Stimulated activated memory B cell treated with anti-CD40 and anti-IgM and Interleukin-4, amounts not matched to agents 10 μg/mL and 1 μg/mL and 100 μg/mL, for 72 hours (primary cell): ENCODE measurements at places on chromosomes 7 and 10.

DNA sequence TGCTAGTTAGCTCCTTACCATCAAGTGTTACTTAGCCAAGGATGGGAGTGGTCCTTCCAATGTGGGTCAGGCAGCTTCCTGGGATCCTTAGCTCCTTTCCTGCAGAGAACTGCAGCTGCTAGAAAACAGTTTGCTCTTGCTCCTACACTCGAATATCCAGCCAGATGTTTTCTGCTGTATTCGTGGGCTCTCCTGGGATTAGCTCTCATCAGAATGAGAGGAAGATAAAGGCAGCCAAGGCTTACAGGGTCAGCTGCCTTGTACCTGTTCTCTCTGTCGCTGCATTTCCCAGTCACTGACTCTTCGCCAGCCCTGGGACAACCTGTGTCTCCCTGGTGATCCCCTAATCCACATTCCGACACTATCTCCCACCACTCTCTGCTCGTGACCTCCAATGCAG is 29.0 kb downstream of the NEUROD6 start:
- ATAC-seq, result no peak
- no peak overlapping the region for H3K4me3 ChIP-seq
- H3K27ac ChIP-seq, result no peak overlapping the region

GRCh38 chr10:79244841-79245504 is 102.3 kb upstream of the PPIF start:
- peak overlapping the region; percentile 79 for H3K4me3 ChIP-seq
- H3K36me3 ChIP-seq, result peaks cover 29% of the 10 kb centered on the region
- peaks cover 81% of the 10 kb centered on the region for H3K4me1 ChIP-seq
- H3K27me3 ChIP-seq, result no peaks in the 10 kb centered on the region
- peak overlapping the region; percentile 97 for H3K27ac ChIP-seq

- H3K27ac ChIP-seq, result peak overlapping the region; percentile 97
- H3K4me3 ChIP-seq, result peak overlapping the region; percentile 91
- H3K4me1 ChIP-seq, result peaks cover 35% of the 10 kb centered on the region
- H3K27me3 ChIP-seq, result no peaks in the 10 kb centered on the region
Measured at GRCh38 chr7:92590711-92591310, 621 bp upstream of the FAM133B start.

GRCh38 chr7:54831644-54832095 is 72.7 kb upstream of the SEC61G start:
- no peaks in the 10 kb centered on the region for H3K4me1 ChIP-seq
- H3K27me3 ChIP-seq, result no peaks in the 10 kb centered on the region
- H3K27ac ChIP-seq, result no peak overlapping the region
- ATAC-seq, result no peak
- no peak overlapping the region for H3K4me3 ChIP-seq

- no peak overlapping the region for H3K4me3 ChIP-seq
- ATAC-seq, result no peak
- no peak overlapping the region for H3K27ac ChIP-seq
- H3K36me3 ChIP-seq, result no peaks in the 10 kb centered on the region
Measured at GRCh38 chr10:97635577-97635976, 2.3 kb upstream of the MORN4 start.

DNA sequence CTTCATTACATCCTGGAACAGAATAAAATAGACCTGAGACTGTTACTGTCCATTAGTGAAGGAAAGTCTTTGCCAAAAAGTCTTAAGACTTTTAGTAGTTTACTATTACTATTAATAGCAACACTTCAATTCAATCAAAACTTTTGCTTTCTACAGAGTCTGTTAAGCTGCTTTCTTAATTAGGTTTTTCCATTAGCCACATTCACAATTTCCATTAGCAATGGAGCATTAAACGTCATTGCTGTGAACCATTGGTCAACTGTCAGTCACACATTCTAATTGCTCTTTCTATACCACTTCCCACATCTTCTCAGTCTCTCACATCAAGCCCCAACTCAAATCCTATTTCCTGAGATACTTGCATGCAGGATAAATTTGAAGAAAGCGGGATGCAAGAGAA is 736.6 kb upstream of the SORCS1 start:
- H3K4me1 ChIP-seq, result no peaks in the 10 kb centered on the region
- no peaks in the 10 kb centered on the region for H3K36me3 ChIP-seq

- no peaks in the 10 kb centered on the region for H3K4me1 ChIP-seq
- no peak overlapping the region for H3K4me3 ChIP-seq
- no peaks in the 10 kb centered on the region for H3K27me3 ChIP-seq
- no peak overlapping the region for H3K27ac ChIP-seq
- ATAC-seq, result no peak
Measured at GRCh38 chr10:34575882-34576281, 239.2 kb downstream of the PARD3 start.

- no peak overlapping the region for H3K27ac ChIP-seq
- H3K4me1 ChIP-seq, result no peaks in the 10 kb centered on the region
- ATAC-seq, result no peak
- peaks cover 12% of the 10 kb centered on the region for H3K27me3 ChIP-seq
Measured at GRCh38 chr10:43699516-43699915, 50.8 kb upstream of the ZNF32 start.

DNA sequence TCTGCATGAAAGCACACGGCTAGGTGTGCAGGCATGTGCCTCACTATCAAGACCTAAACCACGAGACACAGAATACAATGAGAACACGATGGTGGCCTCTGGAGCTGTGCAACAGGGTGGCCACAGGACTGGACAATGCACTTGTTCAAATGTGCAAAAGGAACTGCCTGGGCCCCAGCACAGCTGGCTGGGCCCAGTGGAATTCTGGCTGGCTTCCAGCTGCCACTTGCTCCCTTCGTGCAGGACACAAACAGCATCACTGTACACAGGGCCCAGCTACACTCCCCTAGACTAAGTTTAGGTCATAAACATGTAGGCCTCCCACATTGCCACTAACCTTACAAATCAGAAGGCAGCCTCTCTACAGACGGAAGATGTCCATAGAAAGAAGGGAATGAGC is 23.4 kb downstream of the DOCK4 start:
- H3K27ac ChIP-seq, result no peak overlapping the region
- H3K4me1 ChIP-seq, result no peaks in the 10 kb centered on the region
- H3K27me3 ChIP-seq, result no peaks in the 10 kb centered on the region

DNA sequence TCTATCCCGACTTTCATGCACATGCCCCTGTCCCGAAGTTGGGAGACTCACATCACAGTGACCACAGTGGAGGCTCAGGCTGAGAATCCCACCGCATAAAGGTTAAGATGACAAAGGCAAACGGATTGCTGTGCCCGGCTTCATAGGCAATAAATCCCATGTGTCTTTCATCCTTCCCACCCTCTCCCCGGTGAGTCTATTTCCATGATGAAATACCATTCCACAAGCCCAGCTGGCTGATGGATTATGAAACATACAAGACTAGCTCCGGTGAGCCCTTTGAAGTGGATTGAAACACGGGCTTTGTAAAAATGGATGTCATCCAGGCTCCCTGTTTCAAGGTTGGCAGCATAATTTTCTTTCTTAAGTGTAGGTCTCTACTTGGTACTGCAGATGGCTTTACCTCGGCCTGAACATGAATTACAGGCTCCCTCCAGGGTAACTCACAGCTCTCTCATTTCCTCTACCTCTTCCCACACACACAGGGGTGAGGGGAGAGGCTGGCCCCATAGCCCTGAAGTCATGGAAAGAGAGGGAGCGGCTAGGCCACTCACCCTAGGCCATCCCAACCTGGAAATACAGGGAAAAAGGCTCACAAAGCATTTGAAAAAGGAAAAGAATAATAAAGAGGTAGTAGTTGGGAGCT is 92.0 kb upstream of the CALN1 start:
- ATAC-seq, result no peak
- no peaks in the 10 kb centered on the region for H3K27me3 ChIP-seq
- no peaks in the 10 kb centered on the region for H3K36me3 ChIP-seq
- H3K4me3 ChIP-seq, result no peak overlapping the region
- H3K4me1 ChIP-seq, result no peaks in the 10 kb centered on the region

- peaks cover 69% of the 10 kb centered on the region for H3K4me1 ChIP-seq
- no peaks in the 10 kb centered on the region for H3K27me3 ChIP-seq
- peak overlapping the region; percentile 84 for H3K27ac ChIP-seq
- peaks cover 25% of the 10 kb centered on the region for H3K36me3 ChIP-seq
Measured at GRCh38 chr10:32318476-32318896, 28.5 kb downstream of the EPC1 start.

GRCh38 chr10:124299696-124300095 is 119.0 kb downstream of the OAT start:
- H3K27ac ChIP-seq, result no peak overlapping the region
- ATAC-seq, result no peak
- no peaks in the 10 kb centered on the region for H3K4me1 ChIP-seq
- no peak overlapping the region for H3K4me3 ChIP-seq
- no peaks in the 10 kb centered on the region for H3K27me3 ChIP-seq

DNA sequence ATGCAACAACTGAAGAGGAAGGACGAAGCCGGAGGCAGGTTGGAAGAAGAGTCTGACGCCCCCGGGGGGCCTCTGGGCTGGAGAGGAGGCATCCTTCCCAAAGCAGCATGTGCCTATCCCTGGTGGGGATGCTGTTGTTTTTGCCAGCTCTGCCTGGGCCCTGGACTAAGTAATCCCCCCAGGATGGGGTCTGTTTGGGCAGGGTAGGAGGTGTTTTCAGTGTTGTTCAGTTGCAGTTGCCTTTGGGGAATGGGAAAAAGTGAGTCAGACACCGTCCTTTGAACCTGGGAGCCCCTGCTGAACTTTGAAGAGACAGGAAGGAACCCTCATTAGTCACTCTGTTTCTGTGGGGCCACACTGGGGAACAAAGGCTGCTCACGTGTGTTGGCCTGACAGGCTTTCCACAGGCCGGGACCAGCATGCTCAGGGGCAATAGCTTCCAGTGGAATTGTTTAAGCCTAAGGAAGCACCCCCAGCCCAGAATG is 35.2 kb upstream of the GDF10 start:
- no peaks in the 10 kb centered on the region for H3K27me3 ChIP-seq
- H3K36me3 ChIP-seq, result no peaks in the 10 kb centered on the region
- peaks cover 24% of the 10 kb centered on the region for H3K4me1 ChIP-seq
- ATAC-seq, result no peak
- H3K27ac ChIP-seq, result no peak overlapping the region

GRCh38 chr7:18866359-18867036 is 250.9 kb downstream of the TWIST1 start:
- H3K27ac ChIP-seq, result peak overlapping the region; percentile 68
- ATAC-seq, result peak; percentile 85
- peaks cover 11% of the 10 kb centered on the region for H3K36me3 ChIP-seq
- no peaks in the 10 kb centered on the region for H3K27me3 ChIP-seq
- H3K4me1 ChIP-seq, result peaks cover 11% of the 10 kb centered on the region

GRCh38 chr10:52486840-52487611 is 172.9 kb downstream of the DKK1 start:
- no peak for ATAC-seq
- H3K4me3 ChIP-seq, result no peak overlapping the region
- H3K36me3 ChIP-seq, result no peaks in the 10 kb centered on the region
- H3K27ac ChIP-seq, result no peak overlapping the region
- no peaks in the 10 kb centered on the region for H3K27me3 ChIP-seq

DNA sequence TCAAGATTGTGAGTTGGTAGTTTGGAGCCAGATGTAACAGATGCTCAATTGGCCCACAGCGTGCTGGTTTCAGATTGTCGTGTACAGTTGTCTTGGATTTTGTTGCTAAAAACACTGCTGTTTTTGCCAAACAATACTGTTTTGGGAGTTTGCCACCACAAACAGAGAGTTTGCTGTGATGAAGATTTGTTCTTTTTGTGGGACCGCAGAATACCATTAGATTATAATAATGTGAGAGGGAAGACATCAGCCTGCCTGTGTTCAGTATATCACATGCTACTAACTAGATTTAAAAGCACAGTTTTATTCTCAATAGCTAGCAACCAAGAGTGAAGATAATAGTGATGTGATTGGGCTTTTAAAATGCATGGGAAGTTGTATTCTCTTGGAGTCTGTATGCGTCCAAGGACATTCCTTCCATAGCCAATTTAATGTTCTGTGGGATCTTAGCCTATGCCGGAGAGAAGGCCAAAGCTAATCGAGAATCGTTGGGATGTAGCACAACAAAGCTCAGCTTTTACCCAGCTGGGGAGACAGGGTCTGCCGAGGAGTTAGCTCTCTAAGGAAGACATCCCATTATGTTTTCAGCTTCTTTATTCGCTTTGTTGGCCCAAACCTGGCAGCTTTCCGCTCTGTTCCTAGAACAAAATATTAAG is 18.7 kb upstream of the ITGA8 start:
- no peak overlapping the region for H3K4me3 ChIP-seq
- ATAC-seq, result no peak
- peaks cover 19% of the 10 kb centered on the region for H3K27me3 ChIP-seq
- H3K4me1 ChIP-seq, result no peaks in the 10 kb centered on the region
- no peak overlapping the region for H3K27ac ChIP-seq
- no peaks in the 10 kb centered on the region for H3K36me3 ChIP-seq

- peaks cover 6% of the 10 kb centered on the region for H3K36me3 ChIP-seq
- ATAC-seq, result no peak
- peak overlapping the region; percentile 55 for H3K27ac ChIP-seq
- no peaks in the 10 kb centered on the region for H3K27me3 ChIP-seq
Measured at GRCh38 chr10:119538632-119539358, 3.7 kb downstream of the RGS10 start.

DNA sequence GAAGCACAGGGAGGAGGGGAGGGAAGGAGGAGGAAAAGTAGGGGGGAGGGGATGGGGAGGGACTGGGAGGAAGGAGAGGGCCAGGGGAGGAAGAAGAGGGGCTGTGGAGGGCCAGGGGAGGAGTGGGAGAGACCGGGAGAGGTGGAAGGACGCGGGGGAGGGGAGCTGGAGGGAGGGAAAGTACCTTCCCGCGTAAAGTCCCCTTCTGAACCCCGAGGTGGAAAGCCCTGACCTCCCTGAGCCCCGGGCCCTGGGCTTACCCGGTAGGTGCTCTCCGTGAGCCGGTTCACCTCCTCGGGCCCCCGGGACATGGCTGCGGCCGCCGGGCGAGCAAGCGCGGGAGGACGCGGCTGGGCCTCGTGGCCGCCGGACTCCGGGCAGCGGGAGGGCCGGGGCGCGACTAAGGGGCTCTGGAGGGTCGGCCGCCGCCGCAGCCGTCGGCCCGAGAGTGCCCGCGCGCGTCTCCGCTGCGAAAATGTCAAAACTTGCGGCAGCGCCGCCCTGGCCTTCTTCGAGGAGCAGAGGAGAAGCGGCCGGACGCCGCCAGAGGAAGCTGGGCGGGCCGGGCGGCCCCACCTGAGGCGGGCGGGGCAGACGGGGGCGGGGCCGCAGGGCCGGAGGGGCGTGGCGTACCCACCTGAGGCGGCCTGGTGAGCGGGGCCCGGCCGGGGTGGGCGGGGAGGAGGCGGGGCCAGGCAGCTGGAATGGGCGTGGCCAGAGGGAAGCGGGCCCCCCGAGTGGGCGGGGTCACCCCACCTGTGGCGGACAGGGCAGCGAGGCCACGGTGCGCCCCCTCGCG is at the start of gene BAIAP2L1:
Gene BAIAP2L1 (minus strand): TSS at position 549 of the 799 bp plus-strand sequence. CDS start 238 bp downstream, at position 311.
- peak within 1 kb of the TSS; percentile 55 for H3K4me3 ChIP-seq
- peaks cover 78% of the 10 kb centered on the region for H3K27me3 ChIP-seq
- H3K36me3 ChIP-seq, result no peaks in the 10 kb centered on the region
- H3K27ac ChIP-seq, result no peak within 1 kb of the TSS

DNA sequence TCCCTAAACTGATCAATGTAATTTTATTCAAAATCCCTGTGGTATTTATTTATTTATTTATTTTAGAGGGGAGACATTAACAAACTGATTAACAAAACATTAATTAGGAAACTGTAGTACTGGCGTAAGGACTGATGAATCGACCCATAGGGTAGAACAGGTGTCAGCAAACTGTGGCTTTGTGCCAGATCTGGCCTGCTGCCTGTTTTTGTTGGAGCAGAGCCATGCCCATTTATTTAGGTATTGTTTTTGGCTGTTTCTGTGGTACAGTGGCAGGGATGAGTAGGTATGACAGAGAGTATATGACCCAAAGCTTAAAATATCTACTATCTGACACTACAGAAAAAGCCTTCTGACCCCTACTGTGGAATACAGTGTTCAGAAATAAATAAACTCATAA is 332.5 kb upstream of the ETV1 start:
- no peaks in the 10 kb centered on the region for H3K4me1 ChIP-seq
- H3K27ac ChIP-seq, result no peak overlapping the region
- ATAC-seq, result no peak
- H3K36me3 ChIP-seq, result no peaks in the 10 kb centered on the region
- no peak overlapping the region for H3K4me3 ChIP-seq
